Activated naive CD8-positive, alpha-beta T cell treated with anti-CD3 and anti-CD28 coated beads, Interleukin-2, amount 50 U/mL, for 24 hours (primary cell): ENCODE measurements at places on chromosomes 5 and 9.

GRCh38 chr5:33936004-33936380 is 194 bp upstream of the RXFP3 start:
- DNase-seq: peak; percentile 62

DNA sequence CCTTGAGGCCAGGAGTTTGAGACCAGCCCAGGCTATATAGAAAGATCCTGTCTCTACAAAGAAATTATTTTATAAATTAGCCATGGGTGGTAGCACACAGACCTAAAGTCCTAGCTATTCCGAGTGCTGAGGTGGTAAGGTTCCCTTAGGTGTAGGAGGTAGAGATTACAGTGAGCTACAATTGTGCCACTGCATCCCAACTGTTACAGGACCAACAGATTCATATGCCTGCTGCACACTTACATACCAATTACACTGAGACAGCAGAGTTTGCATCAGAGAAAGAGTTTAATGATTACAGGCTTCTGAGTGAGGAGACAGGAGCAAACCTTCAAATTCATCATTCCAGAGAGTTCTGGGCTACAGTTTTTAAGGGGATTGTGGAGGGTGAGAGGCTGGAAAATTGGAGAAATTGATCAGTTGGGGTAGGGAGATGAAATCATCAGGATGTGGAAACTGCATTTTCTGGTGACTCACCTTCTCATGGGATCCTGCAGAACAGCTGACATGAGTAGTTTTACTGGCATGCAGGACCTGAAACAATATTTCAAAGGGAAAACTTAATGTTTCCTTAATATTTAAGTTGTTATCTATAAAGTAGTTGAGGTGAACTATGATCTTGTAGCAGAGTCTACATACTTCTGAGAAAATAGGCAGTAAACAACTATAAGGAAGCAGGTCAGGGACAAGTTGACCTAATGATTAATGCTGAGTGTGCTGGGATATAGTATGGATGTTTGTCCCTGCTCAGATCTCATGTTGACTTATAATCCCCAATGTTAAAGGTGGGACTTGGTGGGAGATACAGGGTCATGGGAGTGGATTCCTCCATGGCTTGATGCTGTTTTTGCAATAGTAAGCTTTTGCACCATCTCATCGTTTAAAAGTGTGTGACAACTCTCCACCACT is 54.7 kb downstream of the ANXA2R start:
- no peak for DNase-seq

- DNase-seq: no peak
These were observed 60.1 kb upstream of the GNAQ start for GRCh38 chr9:78091731-78092130.

GRCh38 chr5:116440457-116441001 is 134.1 kb downstream of the SEMA6A start:
- DNase-seq: no peak

DNA sequence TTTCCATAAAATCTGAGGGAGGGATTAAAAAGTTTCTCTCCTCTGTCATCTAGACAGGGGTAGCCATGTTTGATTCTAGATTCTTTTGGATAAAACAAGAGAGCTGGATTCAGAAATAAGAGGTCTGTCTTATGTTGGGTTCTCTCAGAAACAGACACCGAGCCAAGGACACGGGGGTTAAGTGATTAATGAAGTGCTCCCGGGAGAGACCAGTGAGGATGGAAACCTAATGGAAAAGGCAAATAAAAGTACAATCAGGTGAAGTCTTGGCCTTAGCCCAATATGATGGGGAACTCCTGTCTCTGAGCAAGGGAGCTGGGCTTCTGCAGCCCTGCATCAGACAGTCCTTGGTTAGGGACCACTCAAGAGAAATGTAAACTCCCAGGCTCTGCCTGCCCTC is 308.8 kb upstream of the PANK3 start:
- no peak for DNase-seq

- peak; percentile 15 for DNase-seq
These were observed 22.6 kb downstream of the DBH start for GRCh38 chr9:133658442-133659431.

- DNase-seq: peak; percentile 2
These were observed 2124.9 kb downstream of the MAT2B start for GRCh38 chr5:165630261-165630778.

GRCh38 chr9:120978987-120979386 is 52.4 kb upstream of the TRAF1 start:
- no peak for DNase-seq

DNA sequence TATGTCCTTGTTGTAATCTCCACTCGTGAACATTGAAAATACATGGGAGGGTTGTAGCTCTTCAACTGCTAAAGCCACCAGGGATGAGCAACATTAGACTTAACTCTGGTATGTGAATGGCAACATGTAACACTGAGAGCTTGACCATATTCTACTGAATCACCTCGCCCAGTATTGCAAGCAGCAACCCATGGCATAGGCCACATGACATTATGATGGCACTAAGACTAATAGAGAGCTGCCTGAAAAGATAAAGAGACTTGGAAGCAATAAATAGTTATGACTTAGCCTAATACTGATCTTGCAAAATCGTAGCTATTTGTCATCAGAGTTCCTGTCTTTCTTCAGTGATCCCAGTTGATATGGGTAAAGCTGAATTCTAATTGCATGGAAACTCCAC is 108.4 kb upstream of the NREP start:
- DNase-seq: no peak

GRCh38 chr5:107215611-107216010 is 455.1 kb downstream of the EFNA5 start:
- no peak for DNase-seq
